ENCODE measurements at places on chromosomes 1 and 21. TPM values are rescaled to one million over a fixed set of nuclear protein-coding genes. Genes with fewer than 3 reads are reported as not detected.
A peak's percentile ranks its signal among the peaks of the same experiment; 100 is the strongest.

KRTAP12-2 gene
- total RNA-seq = not detected

RHOU gene
- total RNA-seq = 3.6 TPM

SHISAL2A gene
- total RNA-seq = not detected

DNA sequence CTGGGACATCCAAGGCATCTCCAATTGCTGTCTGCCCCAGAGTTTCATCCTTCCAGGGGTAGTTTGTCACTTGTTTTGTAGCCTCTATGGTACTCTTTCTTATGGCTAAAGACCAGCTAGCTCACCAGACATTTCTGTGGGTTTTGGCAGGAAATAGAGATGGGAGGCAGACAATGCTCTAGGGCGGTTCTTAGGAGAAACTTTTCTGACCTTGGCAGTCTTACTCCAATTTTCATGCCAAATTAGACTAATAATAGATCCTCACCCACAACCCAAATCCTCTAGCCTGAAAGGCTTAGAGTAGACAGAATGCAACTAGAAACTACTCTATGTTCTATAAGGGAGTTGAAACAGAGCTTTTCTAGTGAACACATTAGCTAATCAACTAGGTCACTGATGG lies 69.8 kb downstream of the LRIG2 start:
- DNase-seq = peak; percentile 16

GRCh38 chr1:61125263-61125662 lies 42.9 kb downstream of the NFIA start:
- DNase-seq = no peak

GRCh38 chr1:199909137-199909536 lies 118.4 kb upstream of the NR5A2 start:
- DNase-seq = peak; percentile 54

- peak; percentile 81 for DNase-seq
These were observed 12.4 kb downstream of the SAMSN1 start for GRCh38 chr21:14533499-14534428.

- DNase-seq = peak; percentile 71
These were observed 22.2 kb upstream of the KCNJ15 start for GRCh38 chr21:38234395-38235142.

Data from MCF 10A (cell line).